ENCODE measurements at places on chromosomes 12 and 14. TPM values are rescaled to one million over a fixed set of nuclear protein-coding genes. Genes with fewer than 3 reads are reported as not detected.

DNA sequence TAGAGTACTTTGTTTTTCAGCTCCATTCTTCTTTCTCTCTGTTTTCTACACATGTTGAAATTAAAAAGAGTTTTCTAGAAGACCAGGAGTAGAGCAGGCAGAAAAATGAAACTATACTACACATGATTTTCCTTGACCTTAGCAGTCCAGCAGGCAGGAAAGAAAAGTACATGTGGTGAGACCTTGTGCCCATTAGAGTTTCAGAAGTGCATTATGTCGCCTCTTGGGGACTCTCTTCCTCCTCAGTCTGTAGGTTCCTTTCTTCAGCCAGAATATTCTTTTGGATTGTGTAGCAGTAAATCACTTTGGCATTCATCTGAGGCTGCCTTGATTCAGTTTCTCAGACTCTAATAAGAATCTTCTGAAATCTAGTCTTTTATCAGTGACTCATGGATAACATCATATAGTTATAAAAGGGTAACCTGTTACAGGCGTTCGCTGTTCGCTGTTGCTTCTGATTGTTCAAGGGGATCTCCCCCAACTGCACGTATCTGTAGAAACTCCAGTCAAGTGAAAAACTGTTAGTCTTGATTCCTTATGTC, 161.8 kb downstream of the ANO4 start:
- DNase-seq: no peak

- DNase-seq: no peak
Measured at GRCh38 chr14:77926942-77927341, 127.0 kb downstream of the ADCK1 start.

The RNFT2 gene
- 10.7 TPM for total RNA-seq

The KRT78 gene
- not detected for total RNA-seq

All from activated CD8-positive, alpha-beta T cell treated with anti-CD3 and anti-CD28 coated beads for 36 hours (primary cell).